Stimulated activated CD8-positive, alpha-beta memory T cell treated with anti-CD3 and anti-CD28 coated beads, Interleukin-15, amount 100 ng/mL, for 48 hours (primary cell): ENCODE measurements at places on chromosomes 13 and 19.

- peak; percentile 70 for DNase-seq
These were observed 2.5 kb downstream of the LCP1 start for GRCh38 chr13:46179491-46179908.

DNA sequence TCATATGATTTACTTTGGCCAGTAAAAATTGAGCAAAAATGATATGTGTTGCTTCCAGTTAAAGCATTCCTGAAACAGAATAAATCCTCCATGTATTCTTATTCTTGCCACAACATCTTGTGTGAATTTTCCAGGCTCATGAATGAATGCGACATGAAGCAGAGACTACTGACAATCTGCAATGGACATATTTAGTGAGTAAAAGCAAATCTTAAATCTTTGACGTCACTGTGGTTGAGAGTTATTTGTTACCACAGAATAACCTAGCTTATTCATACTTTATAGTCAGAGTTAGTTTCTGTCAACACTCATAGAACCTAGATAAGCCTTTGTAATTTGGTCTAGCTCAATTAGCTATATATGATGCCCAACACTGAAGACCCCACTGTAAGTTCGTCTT is 1443.1 kb downstream of the PCDH9 start:
- DNase-seq: no peak

DNA sequence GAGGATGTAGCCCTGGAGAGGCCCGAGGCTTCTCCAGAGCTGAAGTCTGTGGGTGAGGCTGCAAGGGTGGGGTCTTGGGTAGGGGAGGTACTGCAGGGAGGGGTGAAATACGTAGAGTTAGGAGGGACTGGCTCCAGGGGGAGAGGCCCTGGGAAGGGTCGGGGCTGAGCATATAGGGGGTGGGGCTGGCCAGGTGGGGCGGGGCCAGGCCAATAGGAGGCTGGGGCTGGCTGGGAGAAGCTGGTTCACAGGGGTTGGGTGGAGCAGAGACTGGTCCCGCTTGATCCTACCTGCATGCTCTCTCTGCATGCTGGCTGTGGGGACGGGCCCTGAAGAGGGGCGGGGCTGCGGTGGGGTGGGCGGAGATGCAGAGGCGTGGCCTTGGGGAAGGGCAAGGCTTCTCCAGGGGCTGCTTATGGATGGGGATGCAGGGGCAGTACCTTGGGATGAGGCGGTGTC is 51.9 kb downstream of the CELF5 start:
- peak; percentile 31 for DNase-seq

DNA sequence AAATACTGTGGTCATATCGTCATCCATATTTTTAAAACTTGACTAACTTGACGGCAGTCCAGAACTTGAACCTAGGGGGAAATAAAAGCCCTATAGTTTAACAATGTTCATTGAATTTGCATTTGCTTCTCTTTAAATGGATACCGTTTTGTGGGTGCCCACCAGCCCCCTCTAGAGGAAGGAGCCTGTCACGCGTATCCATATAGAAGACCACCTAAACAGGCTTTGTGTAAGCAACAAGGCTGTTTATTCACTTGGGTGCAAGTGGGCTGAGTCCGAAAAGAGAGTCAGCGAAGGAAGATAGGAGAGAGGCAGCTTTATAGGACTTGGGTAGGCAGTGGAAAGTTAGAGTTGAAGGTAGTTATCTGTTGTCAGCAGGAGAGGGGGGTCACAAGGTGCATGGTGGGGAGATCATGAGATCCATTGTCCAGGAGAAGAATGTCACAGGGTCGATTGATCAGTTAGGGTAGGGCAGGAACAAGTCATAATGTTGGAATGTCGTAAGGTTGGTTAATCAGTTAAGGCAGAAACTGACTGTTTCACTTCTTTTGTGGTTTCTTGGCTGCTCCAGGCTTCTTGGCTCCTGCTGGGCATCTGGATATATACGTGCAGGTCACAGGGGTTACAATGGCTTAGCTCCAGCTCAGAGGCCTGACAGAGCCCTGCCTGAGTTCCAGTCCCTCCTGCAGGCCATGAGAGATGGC is 42.5 kb upstream of the ANKRD10 start:
- no peak for DNase-seq

- no peak for DNase-seq
These were observed 78.8 kb upstream of the SLC15A1 start for GRCh38 chr13:98831236-98831635.

DNA sequence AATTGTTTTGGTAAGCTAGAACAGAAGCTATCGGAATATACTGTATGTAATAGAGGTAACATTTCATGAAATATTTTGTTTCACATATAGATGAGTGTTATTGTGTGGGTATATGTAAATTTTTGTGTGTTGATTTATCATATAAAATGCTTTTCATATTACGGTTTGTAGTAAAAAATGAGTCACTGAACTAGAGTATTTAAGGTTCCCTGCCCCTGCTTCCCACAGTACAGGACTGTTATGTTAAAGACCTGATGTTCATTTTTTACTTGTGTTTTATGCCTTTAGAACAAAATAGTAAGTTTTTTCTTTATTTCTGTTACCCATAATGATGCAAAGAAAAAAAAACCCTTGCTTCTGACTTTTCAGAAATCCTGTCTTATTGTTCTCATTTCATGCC is 243.4 kb downstream of the ENOX1 start:
- no peak for DNase-seq

DNA sequence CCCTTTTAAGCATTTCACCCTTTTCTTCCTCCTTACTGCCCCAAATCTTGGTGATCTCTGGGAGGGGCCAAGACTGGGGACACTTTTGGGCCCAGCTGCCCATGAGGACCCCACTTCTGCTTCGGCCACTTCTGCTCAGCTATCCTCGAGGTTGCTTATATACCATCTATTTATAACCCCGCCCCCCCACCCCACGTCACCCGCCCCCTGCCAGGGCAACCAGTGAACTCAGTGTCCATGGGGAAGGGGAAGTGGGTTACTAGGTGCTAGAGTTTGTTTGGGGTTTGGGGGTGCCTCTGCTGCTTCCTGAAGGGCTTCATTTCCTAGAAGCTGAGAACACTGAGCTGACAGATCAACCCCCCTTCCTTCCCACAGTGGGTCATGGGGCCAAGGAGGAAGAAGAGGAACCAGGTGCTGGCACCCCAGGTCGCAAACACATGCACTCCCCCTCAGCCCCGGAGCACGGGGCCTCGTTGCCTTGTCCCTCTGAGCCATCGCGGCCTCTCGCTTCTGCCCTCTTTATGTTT is 6.1 kb upstream of the ADGRE5 start:
- DNase-seq: peak; percentile 61

DNA sequence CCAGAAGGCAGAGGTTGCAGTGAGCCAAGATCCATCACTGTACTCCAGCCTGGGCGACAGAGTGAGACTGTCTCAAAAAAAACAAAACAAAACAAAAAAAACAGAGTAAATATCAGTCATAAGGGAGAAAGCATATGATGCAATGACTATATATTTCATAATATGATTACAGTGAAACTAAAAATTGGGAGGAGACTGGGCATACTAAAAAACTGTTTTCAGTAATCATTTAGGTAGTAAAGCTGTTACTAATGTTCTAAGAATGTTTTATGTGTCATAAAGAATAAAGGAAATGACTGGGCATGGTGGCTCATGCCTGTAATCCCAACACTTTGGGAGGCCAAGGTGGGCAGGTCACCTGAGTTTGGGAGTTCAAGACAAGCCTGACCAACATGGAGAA is 15.9 kb downstream of the ZNF573 start:
- DNase-seq: no peak

DNA sequence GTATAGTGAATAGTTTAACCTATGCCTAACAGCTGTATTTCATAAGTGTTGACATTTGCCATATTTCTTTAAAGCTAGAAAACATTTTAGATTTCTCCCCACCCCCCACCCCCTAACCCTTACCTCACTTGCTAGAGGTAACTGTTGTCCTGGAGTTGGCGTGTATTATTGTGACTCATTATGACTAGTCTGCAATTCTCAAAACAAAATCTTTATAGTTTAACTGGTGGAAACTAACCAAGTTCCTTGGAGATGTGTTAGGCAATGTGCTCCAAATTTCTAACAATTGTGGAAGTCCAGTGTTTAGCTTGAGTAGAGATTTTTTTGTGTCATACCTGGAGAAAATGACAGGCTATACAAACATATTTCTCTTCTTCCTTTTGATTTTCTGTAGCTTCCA is 38.0 kb downstream of the KCTD4 start:
- no peak for DNase-seq

- no peak for DNase-seq
These were observed 46.2 kb downstream of the IPO5 start for GRCh38 chr13:97999653-98000052.

DNA sequence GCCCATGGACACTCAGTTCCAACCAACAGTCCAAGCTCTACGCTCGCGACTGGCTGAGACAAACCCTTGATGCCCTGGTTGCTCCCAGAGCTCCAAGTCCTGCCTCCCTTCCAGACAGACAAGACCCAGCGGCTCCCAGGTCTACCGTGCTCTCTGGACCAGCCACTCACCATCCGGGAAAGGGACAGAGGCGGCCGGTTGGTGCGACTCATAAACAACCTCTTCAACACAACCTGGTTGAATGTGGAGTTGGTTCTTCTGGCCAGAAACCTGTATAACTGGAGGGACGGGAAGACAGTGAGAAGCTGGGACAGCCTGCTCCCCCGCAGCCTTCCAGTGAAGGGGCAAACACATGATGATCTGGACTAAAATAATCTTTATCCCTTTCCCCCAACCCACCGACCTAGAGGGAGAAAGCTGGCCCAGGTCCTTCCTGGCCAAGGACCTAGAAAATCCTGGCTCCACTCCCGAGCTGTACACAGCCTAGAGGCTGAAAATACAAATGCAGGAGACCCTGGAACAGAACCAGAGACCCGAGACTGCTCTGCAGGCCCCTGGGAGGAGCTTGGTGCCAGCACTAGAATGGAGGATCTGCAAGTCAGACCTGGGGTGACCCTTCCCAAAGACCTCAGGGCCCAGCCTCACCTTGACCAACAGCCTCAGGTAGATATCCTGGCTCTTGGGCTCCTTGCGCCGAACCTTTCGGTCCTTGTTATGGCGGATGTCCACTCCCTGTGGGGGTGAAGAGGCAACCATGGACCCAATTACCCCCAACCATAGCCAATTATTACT is 1.6 kb downstream of the RPL18 start:
- no peak for DNase-seq

- DNase-seq: no peak
These were observed 1.6 kb downstream of the FUT6 start for GRCh38 chr19:5837761-5838352.

DNA sequence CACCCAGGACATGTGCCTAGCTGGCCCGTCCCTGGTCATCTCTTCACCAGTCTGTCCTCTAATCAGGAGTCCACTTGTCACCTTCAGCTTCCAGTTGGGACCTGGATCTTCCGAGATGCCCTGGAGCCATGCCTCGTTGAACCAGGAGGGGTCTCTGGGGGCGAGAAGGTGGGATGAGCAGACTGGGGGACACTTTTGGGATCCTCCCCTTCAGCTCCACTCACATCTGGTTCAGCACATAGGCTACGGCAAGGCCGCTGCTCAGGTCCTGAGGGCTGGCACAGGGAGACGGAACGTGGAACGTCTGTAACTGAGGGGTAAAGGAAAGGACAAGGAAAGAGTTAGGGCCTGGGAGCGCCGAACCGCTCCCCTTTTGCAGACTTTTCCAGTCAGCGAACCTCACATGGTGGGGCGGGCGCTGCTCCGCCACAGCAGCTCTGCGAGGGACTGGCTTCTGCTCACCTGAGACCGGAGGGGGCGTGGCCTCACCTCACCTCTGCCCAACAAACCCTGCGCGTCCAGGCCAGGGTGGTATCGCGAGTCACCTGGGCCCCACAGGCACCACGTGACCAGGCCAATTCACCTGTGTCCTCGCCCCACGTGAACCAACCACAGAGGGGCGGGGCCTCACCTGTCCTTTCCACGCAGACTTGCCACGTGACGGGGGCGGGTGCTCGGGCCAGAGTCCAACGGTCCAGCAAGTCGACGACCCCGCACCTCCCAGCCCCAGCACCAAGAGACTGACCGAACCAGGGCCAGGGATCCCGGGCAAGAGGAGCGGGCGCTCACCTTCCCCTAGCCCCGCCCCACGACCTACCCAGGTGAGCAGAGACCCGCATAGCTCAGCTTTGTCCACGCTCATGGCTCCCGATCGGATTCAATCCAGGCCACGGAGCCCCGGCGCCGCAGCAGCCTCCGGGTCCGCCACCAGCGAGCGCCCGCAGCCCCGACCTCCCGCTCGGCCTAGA is at the start of gene HOOK2:
Gene HOOK2, minus strand, starts transcription at position 965 of the 968 bp plus-strand sequence. Its CDS starts 103 bp downstream, at position 862.
- no peak for DNase-seq

DNA sequence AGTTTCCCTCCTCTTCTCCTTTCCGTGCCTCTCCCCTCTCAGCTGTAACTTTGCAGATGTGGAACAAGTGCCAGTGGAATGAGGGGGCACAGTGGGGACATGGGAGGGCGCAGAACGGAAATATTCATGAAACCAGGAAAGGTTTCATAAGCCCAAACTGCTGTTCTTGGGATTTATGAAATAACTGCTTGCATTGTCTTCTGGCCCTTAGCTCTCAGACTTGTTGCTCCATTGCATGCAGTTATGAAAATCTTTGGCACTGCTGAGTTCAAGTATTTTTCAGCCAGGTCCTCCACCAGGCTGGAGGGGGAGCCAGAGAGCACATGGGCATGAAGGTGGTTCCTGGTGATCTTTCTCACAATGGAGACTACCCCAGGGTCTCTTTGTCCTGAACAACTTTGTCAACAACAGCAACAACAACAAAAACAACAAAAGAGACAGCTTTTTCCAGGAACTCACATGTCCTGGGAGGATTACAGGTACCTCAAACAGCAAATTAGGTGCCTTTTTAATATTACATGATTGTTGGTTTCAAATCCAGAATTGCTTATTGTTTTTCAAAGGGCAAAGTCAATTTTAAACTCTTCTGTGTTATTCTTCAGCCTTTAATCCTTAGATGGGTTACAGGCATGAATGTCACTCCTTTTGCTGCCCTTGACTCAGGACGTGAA is 1.5 kb downstream of the RGCC start:
- peak; percentile 52 for DNase-seq

- DNase-seq: no peak
These were observed at the start of gene MIDN for GRCh38 chr19:1248139-1248785. Gene MIDN (plus strand): TSS chr19:1248583. CDS start chr19:1250297, 1,714 bp downstream.

DNA sequence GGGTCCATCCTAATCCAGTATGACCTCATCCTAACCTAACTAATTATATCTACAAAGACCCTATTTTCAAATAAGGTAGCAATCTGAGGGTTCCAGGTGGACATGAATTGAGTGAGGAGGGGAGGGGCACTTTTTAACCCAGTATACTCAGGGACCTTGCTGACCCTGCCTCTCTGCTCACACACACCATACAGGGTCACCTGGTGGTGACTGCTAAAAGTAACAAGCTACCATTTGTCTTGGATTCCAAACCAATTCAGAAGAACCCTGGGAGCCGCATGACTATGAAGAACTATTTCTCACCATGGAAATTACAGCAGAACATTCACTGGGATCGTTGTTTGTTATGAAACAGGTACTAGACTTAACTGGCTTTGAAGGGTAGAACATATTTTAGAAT is 151.9 kb downstream of the LACC1 start:
- DNase-seq: no peak

GRCh38 chr19:5351731-5352228 is 11.2 kb upstream of the PTPRS start:
- DNase-seq: no peak
